ENCODE measurements at places on chromosomes 7 and 10.

GRCh38 chr10:93468461-93469213, 13.5 kb downstream of the MYOF start:
- DNase-seq = no peak

DNA sequence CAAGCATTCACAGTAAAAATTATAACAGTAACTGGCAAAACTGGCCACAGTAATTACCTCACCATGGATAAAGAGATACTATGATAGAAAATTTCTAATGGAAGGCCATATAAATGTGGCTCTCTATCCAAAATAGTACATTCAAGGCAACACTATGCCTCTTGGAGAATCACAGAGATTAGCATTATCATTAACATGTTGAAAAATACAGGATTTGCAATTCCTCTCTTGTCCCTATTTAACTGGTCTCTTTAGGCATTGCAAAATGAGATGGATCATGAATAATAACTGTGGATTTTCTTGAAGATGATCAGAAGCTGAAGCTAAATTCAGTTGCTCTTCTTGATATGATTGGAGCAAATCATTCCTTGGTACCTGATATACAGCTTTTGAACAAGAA, 100.8 kb upstream of the HGF start:
- no peak for DNase-seq

DNA sequence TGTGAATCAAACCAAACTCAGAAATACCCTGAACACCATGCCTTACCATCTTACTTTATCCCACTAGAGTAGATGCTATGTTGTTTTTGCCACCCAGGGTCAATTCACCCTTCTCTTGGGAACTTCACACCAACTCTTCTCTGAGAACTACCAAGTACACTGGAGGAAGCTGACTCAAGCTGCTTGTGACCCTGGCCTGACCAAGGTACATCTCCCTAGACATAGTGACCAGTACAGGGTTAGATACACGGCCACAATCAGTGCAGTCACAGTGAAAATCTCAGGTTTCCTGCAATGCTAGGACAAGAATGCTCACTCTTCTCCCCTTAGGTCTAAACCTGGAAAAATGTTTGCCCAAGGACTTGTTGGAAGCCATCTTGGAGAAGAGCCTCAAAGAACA, 31.8 kb downstream of the EZH2 start:
- no peak for DNase-seq

DNA sequence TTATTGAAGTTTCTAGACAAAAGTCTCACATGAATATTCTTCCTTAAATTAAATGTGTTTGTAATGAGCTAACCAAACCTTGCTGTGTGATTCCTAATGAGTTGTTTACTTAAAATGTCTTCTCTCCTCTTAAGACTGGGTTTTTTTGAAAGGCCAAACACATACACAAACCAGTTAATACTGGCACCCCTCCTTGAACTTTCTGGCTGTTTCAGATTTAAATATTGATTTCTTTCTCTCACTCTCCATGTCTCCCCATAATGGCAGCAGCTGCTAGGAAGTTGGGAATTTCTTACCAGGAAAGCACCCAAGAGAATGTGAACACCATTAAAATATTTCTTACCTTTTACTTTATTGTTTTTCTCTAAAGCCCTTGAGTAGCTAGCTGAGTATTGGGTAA, 11.4 kb upstream of the PTN start:
- no peak for DNase-seq

DNA sequence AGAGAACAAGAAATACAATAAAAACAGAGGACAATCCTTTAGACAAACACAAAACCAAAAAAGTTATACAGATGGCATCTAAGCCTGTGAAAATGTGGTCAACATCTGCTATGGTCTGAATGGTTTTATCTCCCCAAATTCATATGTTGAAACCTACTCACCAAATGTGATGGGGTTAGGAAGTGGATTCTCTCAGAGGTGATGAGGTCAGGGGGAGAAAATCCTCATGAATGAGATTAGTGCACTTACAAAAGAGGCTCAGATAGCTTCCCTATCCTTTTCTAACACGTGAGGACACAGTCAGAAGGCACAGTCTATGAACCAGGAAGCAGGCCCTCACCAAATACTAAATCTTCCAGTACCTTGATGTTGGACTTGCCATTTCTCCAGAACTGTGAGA, 147.8 kb upstream of the GPR22 start:
- DNase-seq = peak; percentile 8

GRCh38 chr10:75334720-75335119, 66.8 kb downstream of the ZNF503 start:
- no peak for DNase-seq

- peak; percentile 56 for DNase-seq
These were observed 350.0 kb downstream of the CRPPA start for GRCh38 chr7:16071246-16071857.

DNA sequence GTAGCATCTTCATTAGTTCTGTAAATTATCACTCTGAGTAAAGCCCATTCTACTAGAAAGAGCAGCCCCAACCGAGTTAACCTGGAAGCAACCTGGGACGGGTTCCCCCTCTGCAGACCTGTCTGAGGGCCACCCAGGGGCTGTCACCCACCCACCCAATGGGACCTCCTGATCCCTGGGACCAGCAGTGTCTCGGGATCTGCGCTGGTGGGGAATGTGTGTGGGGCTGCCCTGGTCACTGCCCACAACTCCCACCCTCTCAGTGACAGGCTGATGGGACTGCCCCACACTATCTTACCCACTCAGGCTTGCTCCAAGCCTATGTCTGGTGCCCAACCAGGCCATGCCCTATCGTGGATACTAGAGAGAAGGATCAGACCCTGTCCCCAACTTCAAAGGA, 215.0 kb downstream of the GRID1 start:
- no peak for DNase-seq

GRCh38 chr7:42907316-42907715, 4.6 kb downstream of the C7orf25 start:
- no peak for DNase-seq

GRCh38 chr10:14742815-14743214, 31.9 kb downstream of the FAM107B start:
- no peak for DNase-seq
